ENCODE measurements at places on chromosomes 1 and 21.
A peak's percentile ranks its signal among the peaks of the same experiment; 100 is the strongest.

- no peaks in the 10 kb centered on the region for H3K27me3 ChIP-seq
- H3K4me3 ChIP-seq: no peak overlapping the region
- no peaks in the 10 kb centered on the region for H3K36me3 ChIP-seq
- no peak for DNase-seq
- no peaks in the 10 kb centered on the region for H3K4me1 ChIP-seq
- H3K27ac ChIP-seq: no peak overlapping the region
These were observed 19.6 kb upstream of the TCEA3 start for GRCh38 chr1:23444104-23444533.

GRCh38 chr1:6342056-6342455 is 51.5 kb downstream of the ACOT7 start:
- no peak for DNase-seq
- H3K4me3 ChIP-seq: no peak overlapping the region
- peaks cover 11% of the 10 kb centered on the region for H3K4me1 ChIP-seq
- H3K27me3 ChIP-seq: no peaks in the 10 kb centered on the region

DNA sequence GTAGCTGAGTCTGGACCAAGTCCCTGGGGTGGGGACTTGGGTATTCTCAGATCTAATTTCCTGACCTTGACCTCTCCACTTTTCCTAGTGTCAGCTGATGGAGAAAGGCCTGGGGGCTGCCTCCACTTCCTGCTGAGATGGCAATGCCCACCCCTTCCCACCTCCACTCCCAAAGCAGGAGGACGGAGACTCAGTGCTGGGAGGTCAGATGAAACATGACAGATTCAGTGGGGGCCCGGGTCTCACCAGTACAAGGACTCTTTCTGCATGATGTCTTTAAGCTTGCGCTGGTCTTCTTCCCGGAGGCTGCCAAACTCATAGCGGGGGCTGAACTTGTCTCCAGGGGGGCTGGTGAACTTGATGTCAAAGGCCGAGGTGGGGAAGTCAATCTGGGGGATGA is 35.6 kb upstream of the PPP1R15B start:
- DNase-seq: no peak
- H3K4me1 ChIP-seq: peaks cover 13% of the 10 kb centered on the region
- H3K27ac ChIP-seq: no peak overlapping the region
- H3K36me3 ChIP-seq: 0 out of 2 replicates have a peak, but pooled peaks cover 6% of the 10 kb centered on the region
- H3K4me3 ChIP-seq: no peak overlapping the region

DNA sequence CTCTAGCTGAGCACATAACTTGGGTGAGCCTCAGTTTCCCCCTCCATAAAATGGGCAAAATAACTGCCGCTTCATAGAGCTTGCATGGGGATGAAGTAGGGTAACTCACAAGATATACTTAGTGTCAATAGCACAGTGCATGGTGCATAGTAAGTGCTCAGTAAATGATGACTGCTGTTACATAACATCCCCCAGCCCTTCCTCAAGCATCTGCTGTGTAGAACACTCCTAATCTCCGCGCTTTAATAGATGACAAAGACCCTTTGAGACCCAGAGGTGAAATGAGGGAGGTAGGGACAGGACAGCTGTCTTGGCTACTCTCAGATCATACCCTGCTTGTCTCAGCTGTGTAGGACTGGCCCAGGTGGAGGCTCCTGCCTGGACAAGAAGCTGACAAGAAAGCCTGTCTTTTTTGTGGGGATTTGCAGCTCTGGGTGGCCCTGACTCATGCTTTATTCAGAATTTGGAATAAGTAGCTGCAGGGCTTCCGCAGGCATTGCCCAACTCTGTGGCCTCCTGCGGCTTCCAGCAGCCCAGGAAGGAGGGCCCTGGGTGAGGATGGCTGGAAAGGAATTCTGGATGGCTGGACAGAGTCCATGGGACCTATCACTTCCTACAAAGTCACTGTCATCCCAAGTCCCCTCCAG is 20.7 kb upstream of the PADI4 start:
- H3K4me1 ChIP-seq: no peaks in the 10 kb centered on the region
- no peak for DNase-seq
- H3K27ac ChIP-seq: no peak overlapping the region
- H3K36me3 ChIP-seq: no peaks in the 10 kb centered on the region

DNA sequence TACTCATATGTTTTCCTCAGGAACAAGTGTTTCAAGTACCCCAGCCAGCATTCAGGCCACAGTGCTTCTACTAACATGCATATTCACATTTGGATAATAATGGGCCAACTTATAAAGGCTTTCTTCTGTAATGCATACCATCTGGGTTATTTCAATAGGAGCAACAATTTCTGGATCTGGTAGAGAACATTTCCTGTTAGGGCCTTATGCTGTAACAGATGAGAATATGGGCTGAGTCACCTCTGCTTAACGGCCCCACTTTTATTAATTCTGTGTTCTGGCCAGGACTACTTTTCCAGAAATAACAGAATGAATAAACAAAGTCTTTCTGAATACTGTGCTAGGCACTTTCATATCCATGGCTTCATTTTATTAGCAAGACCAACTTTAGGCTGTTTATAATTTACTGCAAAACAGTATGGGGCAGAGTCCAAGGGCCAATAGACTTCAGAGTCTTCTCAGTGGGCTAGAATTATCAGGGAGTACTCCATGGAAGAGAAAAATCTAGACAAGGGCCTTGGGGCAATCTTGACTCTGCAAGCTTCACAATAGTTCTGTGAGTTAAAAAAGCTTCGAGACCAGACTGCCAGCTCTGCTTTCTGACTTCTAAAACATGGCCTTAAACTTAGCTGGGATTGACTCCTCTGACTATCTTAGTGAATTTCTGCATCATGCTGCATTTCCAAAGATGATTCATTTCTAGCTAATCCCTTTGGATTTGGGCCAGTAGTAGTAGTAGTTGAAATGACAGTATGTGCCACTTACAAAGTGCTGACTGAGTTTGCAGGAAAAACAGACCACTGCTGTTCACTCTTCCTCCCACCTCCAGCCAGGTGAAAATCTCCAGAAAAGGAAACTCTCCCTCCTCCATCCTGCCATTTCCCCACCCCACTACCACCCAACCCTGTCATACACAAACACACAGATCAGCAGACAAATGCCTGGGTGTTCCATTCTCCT is 8.2 kb upstream of the SSX2IP start:
- H3K36me3 ChIP-seq: no peaks in the 10 kb centered on the region
- DNase-seq: no peak
- no peak overlapping the region for H3K4me3 ChIP-seq
- H3K27ac ChIP-seq: no peak overlapping the region
- no peaks in the 10 kb centered on the region for H3K27me3 ChIP-seq

DNA sequence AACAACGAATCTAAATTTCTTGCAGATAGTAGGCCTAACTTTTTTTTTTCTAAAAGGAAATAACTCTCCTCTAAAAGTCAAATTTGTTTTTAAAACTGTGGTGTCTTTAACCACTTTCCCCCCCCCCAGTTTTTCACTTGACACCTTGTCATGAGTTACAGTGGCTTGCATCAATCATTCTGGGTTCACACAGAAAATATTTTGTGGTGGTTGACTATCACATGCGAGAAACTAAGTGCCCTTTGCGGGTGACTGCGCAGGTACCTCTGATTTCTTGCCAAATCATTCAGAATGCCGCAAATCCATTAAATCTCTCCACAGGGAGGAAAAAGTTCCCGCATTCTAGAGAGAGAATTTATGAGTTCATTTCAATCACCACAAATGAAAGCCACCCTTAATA is 23.8 kb upstream of the SAMSN1 start:
- no peak overlapping the region for H3K27ac ChIP-seq
- DNase-seq: no peak
- no peaks in the 10 kb centered on the region for H3K27me3 ChIP-seq
- no peak overlapping the region for H3K4me3 ChIP-seq
- H3K4me1 ChIP-seq: no peaks in the 10 kb centered on the region

GRCh38 chr1:90134175-90134955 is 139.5 kb downstream of the ZNF326 start:
- H3K36me3 ChIP-seq: no peaks in the 10 kb centered on the region
- H3K27ac ChIP-seq: no peak overlapping the region
- H3K4me1 ChIP-seq: no peaks in the 10 kb centered on the region
- H3K4me3 ChIP-seq: no peak overlapping the region
- DNase-seq: no peak
- H3K27me3 ChIP-seq: no peaks in the 10 kb centered on the region

DNA sequence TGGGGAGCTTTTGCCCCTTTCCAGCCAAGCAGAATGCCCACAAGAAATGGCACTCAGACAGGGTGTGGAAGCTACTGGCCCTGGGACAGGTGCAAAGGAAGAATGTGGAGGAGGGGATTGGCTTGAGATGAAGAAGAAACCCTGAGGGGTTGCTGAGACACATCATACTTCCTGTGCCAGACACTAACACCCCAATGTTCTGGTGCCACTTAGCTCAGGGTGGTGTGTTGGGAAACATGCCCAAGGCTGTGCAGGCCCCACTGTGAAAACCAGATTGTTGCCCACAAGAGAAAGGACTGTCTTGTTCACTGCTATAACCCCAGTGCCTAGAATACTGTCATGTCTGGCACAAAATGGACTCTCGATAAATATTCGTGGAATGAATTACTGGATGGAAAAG is 9.9 kb upstream of the PAQR6 start:
- no peak overlapping the region for H3K4me3 ChIP-seq
- H3K27me3 ChIP-seq: no peaks in the 10 kb centered on the region
- no peak overlapping the region for H3K27ac ChIP-seq
- no peaks in the 10 kb centered on the region for H3K4me1 ChIP-seq

- H3K27ac ChIP-seq: peak overlapping the region; percentile 92
- H3K4me3 ChIP-seq: peak overlapping the region; percentile 93
- H3K27me3 ChIP-seq: peaks cover 7% of the 10 kb centered on the region
- H3K36me3 ChIP-seq: peaks cover 12% of the 10 kb centered on the region
- peaks cover 27% of the 10 kb centered on the region for H3K4me1 ChIP-seq
These were observed 571 bp downstream of the MARCKSL1 start for GRCh38 chr1:32335535-32335789.

DNA sequence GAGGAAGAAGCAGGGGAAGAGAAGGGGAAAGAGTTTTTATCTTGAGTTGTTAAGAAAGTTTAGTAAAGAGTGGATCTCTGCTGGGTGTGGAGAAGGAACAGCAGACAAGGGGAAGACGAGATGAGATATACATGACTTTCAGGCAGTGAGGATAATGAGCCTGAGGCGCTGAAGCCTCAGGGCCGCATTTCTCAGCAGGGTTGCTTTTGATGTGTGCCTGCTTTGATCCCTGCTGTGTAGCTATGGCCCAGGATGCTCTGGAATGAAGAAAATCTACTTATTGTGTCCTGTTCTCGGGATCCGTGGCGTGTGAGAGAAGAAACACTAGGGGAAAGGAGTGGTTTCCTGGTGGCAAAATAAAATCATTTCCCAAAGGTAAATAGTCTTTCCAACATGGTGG is 15.1 kb upstream of the RPE65 start:
- H3K27ac ChIP-seq: no peak overlapping the region
- H3K4me3 ChIP-seq: no peak overlapping the region
- no peak for DNase-seq
- H3K27me3 ChIP-seq: no peaks in the 10 kb centered on the region
- H3K36me3 ChIP-seq: no peaks in the 10 kb centered on the region

DNA sequence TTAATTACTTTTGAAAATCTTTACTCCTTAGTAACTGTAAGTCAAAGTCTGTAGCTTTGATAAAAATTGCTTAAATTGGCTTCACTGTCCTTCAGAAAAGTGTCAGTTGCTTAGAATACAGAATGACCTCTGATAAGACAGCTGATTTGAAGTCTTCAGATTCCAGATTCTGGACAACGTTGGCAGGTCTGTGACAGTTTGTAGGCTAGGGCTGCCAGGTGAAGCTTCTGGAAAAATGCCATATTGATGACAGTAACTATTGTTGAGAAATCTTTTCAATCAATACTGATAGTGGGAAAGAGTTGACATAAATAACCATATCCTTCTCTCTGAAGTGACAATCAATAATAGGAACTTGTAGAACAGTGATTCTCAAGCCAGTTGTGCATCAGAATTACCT is 41.3 kb downstream of the RPAP2 start:
- H3K4me3 ChIP-seq: no peak overlapping the region
- DNase-seq: no peak
- H3K27ac ChIP-seq: no peak overlapping the region
- H3K27me3 ChIP-seq: no peaks in the 10 kb centered on the region
- no peaks in the 10 kb centered on the region for H3K36me3 ChIP-seq

DNA sequence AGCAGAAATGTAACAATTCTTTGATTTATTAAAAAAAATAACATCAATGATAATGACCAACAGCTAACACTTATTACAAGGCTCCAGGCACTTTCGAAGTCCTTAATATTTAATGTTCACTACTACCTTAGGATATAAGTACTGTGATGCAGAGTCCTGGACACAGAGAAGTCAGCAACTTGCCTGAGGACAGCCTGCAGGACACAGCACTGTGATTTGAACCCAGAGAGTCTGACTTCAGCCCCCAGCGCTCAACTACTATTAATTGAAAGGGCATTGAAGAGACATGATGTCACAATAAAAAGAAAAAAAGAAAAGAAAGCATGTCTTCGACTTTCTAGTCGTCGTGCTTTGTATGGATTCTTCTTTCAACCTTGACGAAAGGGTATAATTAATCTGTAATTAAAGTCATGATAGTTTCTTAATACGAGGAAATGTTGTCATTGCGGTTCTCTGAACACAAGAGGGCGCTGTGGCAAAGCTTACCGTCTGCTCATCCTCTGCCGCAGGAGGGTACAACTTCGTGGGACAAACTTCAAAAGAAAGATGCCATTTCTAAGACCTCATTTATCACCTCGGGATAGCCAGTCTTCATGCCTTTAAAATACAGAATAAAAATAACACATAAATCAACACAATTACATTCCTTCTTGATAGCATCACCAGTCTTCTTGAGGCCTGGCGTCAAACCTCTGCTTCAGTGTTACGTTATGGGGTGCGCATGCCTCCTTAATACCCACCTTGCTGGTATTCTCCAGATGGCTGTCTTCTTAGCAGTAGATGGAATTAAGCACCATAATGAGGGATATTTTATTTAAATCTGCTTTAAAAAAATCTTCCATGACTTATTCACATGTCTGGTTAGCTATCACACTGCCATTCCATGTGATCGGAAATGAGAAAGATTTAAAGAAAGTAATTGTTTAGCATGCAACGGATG is 240.1 kb downstream of the DISC1 start:
- H3K36me3 ChIP-seq: no peaks in the 10 kb centered on the region
- no peak overlapping the region for H3K27ac ChIP-seq
- H3K27me3 ChIP-seq: no peaks in the 10 kb centered on the region

- H3K36me3 ChIP-seq: no peaks in the 10 kb centered on the region
- H3K27ac ChIP-seq: no peak overlapping the region
- no peak overlapping the region for H3K4me3 ChIP-seq
- peak; percentile 36 for DNase-seq
- H3K27me3 ChIP-seq: no peaks in the 10 kb centered on the region
These were observed 31.7 kb upstream of the TMEM125 start for GRCh38 chr1:43238085-43238484.

DNA sequence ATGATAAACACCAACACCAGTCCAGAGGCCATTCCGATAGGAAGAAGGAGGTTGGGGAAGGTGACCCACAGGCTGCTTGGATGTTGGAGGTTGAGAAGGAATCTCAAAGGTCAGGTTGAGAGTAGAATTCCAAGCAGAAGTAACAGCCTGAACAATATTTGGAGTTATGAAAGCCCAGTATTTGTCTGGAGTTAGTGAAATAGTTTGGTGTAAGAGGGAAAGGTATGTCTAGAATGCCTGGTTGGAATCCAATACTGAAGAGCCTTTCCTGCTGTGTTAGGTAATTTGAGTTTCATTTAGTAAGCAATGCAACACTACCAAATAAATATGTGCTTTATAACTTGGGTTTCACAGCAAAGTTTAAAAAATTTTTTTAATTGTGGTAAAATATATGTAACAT is 70.5 kb upstream of the MCOLN3 start:
- no peaks in the 10 kb centered on the region for H3K27me3 ChIP-seq
- no peak overlapping the region for H3K27ac ChIP-seq
- H3K4me1 ChIP-seq: no peaks in the 10 kb centered on the region
- no peak overlapping the region for H3K4me3 ChIP-seq

GRCh38 chr1:109181807-109182163 is 31.9 kb upstream of the SARS1 start:
- no peaks in the 10 kb centered on the region for H3K36me3 ChIP-seq
- no peak overlapping the region for H3K27ac ChIP-seq
- no peak for DNase-seq
- H3K4me3 ChIP-seq: no peak overlapping the region
- H3K4me1 ChIP-seq: no peaks in the 10 kb centered on the region
